ENCODE measurements at places on chromosomes 5 and 9.

GRCh38 chr9:28707616-28708015 lies 1134.3 kb upstream of the C9orf72 start:
- no peak for DNase-seq

GRCh38 chr5:134873494-134873893 lies 677 bp upstream of the TXNDC15 start:
- no peak for DNase-seq

GRCh38 chr9:81113453-81114124 lies 575.8 kb downstream of the TLE1 start:
- DNase-seq, result no peak

GRCh38 chr5:83406906-83407305 lies 64.6 kb upstream of the VCAN start:
- no peak for DNase-seq

DNA sequence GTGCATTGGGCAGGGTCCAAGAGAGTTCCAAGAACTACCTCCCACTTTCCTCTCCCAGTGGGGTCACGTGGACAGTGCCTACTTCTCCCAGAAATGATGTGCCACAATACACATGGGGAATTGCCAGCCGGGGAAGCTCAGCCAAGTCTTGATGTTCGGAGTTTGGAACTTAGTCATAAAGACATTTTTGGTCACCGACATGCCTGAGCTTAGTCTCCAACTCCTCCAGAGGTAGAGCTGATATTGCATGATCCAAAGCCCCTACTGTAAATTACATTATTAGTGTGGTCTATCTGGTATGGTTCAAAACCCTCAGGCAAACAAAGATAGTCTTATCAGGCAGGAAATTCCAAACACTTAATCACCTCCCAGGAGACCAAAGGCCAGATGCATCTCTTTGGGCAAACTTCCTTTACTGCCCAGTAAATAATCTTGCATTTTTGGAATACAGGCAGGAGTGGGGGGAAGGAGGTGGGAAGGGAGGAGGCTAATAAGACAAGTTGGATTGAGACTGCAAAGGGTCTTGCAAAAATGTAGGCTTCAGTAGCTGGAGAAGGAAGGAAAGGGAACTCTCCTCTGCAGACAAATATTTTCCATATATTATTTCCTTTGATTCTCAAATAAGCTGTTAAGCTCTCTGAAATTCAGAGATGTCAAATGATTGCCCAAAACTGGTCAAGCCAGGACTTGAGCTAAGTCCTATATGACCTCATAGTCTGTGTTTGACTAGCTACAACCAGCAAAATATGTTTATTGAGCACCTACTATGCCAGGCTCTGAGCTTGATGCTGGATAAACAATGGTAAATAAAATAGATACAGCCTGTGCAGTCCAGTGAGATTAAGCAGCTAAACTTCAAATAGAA lies 99.4 kb downstream of the DRD1 start:
- DNase-seq, result peak; percentile 65

DNA sequence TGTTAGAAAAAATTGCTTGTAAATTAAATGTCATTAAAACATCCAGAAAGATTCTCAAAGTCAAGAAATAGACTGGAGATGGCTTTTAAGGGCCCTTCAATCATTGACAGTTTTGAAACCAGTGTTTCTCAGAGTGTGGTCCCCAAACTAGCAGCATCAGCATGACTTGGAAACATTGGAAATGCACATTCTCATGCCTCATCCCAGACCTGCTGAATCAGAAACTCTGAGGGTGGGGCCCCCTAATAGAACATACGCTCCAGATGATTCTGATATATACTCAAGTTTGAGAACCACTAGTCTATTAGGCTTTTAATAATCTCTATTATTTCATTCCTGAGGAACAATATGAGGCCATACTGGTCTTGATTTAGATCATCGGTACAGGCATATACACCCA lies 181.6 kb downstream of the SMARCA2 start:
- no peak for DNase-seq

GRCh38 chr9:138049085-138049778 lies 171.7 kb downstream of the CACNA1B start:
- no peak for DNase-seq
